HuH-7 (cell line): ENCODE measurements at places on chromosomes 5 and 9.

- DNase-seq: no peak
These were observed 3.0 kb downstream of the ZSWIM6 start for GRCh38 chr5:61334868-61335615.

DNA sequence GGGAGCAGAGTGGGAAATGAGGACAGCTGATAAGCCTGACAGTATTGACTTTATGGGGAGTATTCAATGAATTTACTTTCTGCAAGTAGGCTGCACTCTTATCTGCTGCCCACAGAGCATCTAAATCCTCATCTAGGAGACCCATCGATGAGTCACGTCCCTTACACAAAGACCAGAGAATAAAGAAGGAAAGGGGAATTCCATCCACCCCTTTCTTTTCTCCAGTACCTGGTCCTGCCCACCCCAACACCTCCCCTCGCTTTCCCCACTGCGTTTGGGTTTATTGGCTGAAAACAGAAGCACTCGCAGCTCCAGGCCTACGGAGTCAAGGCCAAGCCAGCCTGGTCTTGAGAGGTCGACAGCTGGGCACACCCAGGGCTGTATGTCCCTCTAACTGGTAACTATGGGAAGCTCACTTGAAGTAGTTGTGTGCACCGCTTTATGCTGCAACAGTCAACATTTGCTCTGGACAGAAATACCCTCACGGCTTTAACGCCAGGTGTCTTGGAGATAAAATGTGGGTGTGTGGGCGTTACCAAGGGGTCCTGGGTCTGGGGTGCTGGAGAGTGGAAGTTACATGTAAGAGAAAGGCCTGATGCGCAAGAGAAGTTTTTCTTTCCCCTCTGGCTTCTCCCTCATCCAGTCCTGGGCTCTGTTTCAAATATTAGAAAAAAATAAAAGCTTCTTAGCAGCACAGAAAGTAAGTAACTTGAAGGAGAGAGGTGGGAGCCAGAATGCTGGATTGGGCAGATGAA, 14.5 kb upstream of the TAL2 start:
- no peak for DNase-seq

DNA sequence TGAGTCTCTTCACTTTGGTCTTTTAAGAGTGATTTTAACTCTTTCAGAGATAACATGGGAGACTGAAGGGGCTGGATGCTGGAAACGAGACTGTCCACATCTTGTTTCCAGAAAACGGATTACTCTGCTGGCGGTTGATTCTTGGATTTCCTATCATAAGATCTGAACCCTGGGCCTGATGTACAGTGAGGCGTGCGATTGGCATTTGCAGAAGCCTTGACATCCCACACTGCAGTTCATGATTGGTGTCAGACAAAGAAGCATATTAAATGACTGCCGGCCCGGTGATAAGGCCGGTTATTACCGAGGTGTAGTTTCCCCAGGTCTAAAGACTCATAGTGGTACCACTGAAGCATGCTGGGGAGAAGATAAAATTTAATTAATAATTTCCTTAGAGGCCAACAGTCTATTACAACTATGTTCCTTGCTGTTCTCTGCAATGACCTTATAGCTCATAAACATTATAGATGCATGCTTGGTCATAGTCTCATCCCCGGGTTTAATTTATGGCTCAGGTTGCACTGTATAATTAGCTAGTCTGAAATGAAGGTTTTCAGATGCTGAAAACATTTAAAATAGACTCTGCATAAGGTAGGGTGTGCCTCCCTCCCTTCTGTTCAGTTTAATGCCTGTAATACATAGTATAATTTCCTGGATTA, 99.2 kb downstream of the PPP2R2B start:
- DNase-seq: no peak

- DNase-seq: no peak
These were observed 379.4 kb upstream of the RORB start for GRCh38 chr9:74117731-74118130.

DNA sequence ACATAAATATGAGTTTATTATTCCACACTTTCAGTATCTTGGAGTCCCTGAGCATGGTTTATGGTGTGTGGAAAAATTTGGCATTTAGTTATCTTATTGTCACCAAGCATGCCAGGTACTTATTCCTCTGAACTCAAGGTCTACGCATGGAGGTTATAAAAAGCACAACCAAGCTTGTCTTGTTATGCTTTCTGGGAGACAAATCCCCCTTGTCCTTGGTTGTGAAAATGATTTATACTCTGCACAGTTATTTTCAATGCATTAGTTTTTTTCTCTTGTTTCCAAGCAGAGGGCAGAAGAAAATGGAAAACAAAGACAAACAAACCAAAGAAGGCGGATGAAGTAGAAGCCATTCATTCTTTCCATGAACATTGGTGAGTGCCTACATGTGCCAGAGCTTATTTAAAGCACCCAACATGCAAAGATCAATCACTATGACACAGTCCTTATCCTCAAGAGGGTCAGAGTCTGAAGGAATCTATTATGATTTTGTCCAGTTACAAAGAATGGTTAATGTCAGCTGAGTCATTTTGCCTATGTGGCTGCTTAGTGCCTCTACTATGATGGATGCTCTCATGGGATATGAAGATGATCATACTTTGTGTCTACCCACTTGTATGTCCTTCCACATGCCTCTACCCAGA, 323.1 kb downstream of the TENT4A start:
- no peak for DNase-seq

GRCh38 chr9:18366184-18366583, 107.8 kb upstream of the ADAMTSL1 start:
- no peak for DNase-seq

GRCh38 chr5:142346706-142347105, 21.9 kb upstream of the SPRY4 start:
- DNase-seq: no peak
